ENCODE measurements at places on chromosomes 1 and 21.

DNA sequence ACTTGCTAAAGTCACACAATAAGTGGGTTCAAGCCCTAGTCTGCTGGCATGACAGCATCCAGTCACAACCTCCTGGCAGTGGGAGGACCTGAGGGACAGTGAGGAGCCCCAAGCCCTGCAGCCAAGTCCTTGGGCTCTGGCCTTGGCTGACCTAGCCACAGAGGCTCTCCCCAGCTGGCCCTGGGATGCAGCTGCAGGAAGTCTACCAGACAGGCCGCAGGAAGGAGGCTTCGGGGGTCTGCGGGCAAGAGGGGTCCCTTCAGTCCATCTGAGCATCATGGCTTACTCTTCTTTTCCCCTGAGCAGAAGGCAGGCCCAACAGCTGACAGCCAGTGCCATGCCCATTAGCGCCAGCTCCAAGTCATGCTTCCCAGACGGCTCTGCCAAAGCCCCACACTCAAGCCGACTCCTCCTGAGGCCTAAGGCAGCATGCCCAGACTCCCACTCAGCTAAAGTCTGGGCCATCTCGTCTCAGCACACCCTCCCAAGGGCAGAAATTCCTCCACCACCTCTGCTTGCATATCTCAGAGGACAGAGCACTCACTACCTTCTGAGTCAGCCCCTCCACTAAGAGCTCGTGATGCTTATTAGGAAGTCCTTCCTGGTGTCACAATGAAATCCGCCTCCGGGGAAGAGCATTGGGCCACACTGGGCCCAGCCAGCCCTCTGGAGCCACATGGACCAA is 20.1 kb downstream of the SLC1A7 start:
- no peak for DNase-seq

DNA sequence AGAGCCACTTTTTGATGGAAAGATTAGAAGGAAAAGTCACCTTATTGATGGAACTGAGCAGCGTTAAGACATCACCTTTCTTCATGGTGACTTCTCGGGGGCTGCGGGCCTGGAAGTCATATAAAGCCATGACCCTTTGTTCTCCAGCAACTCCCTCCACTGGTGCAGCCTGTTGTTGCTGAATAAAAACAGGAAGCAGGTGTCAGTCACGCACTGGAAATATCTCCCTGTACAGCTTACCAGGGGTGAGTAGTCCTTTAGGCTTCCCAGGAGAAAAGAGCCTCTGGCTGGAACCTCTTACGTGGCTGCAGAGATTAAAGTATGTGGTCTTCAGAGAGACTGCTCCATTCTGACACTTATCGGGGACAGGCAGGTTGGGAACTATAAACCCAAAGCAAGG is 31.9 kb downstream of the SPTA1 start:
- no peak for DNase-seq

DNA sequence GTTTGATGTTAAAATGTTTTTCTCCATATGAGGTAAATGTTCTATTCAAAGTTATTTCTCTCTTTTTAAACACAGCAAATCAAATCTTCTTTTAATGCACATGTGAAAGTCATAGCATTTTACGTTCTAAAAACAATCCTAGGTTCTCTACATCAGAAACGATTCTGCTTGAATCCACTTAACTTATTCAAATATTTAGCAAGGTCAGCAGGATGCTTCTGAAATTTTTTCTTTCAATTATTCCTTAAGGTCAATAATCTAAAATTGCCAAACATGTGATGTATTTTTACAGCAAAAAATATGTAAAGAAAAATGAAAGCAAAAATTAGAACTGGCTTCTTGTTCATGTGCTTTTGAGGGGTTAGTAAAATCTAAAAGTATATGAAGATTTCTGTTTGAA is 106.7 kb downstream of the TM2D1 start:
- DNase-seq: no peak

DNA sequence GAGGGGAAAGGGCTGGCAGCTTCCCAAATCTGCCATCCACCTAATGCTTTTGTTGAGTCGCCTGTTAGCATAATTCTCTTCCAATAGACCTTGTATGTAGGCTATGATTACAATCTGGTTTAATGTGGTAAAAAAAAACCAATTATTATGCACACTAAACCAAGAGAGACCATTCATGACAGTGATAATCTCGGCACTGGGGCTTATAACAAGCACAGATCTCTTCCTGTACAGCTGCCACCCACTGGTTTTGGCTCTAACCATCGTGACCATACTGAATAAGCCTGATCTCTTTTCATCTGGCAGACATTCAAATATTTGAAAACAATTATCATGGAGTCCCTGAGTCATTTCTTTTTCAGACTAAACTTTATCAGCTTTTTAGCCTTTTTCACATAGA is 12.0 kb upstream of the SYT14 start:
- no peak for DNase-seq

DNA sequence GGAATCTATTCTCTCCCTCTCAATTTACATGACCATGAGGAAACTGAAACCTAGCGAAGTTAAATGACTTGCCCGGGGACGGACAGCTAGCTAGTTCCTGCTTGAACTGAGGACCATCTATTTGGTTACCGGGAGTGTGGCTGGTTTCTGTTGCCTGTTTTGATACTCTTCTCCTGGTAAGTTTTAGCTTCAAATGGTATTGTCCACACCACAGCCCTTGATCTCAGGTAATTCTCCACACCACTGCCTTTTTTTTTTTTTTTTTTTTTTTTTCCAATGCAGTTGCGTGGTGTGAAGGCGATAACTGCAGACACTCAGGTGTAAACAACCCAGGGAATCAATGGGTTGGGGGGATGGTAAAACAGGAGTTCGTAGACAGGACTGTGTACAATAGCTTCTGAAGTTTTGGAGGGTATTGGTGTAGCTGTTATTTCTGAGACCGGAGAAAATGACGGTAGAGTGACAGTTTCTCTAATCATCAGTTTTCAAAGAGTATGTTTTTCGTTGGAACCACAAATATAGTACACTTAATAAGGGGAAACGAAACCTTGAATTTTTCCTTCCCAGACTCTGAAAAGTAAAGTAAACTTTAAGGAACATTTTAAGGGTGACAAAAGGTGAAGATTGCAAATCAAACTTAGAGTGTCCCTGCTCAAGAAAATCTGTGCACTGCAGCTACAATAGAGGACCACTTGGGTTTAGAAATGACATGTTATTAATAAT is 125.3 kb upstream of the CACYBP start:
- no peak for DNase-seq

DNA sequence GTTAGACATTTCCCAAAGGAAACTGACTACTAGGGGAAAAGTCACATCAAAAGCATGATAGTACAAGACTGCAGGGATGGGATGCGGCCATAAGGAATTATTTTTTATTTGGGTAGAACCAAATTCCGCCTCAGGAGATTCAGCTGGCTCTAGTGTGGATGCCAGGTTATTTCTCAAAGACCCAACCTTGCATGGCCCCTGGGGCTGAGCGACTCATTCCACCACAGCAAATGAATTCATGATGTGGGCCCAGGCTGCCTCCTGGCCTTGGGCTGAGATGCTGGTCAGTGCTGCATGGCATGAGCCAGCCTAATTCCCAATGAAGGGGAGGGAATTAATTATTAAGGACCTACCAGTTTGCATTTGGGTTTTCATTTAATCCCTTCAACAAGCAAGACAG is 11.8 kb downstream of the TMEM35B start:
- DNase-seq: no peak

- no peak for DNase-seq
Observed at GRCh38 chr1:173937062-173937461, 19.9 kb upstream of the SERPINC1 start.

GRCh38 chr1:225889743-225890142 is 797 bp upstream of the LEFTY1 start:
- DNase-seq: no peak

- DNase-seq: no peak
Observed at GRCh38 chr1:94535095-94535494, 6.5 kb downstream of the F3 start.

- DNase-seq: no peak
Observed at GRCh38 chr1:51661081-51661518, 44.2 kb downstream of the OSBPL9 start.

DNA sequence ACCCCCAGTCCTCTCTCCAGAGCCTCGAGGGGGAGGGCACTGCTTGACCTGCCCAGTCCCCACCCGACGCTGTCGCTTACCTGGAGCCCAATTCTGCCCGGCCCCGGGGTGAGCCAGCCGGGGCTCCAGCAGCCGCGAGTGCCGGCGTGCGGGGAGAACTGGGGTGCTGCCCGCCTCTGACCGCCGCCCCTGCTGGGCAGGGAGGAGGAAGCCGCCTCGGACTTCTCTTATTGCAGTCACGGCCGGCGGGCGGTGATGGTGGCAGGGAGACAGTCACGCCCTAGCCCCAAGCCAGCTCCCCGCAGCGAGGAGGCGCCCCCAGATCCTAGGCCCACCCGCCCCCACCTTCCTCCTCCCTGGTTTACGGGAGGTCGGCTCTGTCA is at the start of gene FGR:
TSS of gene FGR (minus strand) at position 201 of the 383 bp plus-strand sequence. CDS start 11,269 bp downstream, outside the sequence.
- no peak for DNase-seq

GRCh38 chr1:1343811-1344421 is 5.3 kb downstream of the DVL1 start:
- DNase-seq: no peak

DNA sequence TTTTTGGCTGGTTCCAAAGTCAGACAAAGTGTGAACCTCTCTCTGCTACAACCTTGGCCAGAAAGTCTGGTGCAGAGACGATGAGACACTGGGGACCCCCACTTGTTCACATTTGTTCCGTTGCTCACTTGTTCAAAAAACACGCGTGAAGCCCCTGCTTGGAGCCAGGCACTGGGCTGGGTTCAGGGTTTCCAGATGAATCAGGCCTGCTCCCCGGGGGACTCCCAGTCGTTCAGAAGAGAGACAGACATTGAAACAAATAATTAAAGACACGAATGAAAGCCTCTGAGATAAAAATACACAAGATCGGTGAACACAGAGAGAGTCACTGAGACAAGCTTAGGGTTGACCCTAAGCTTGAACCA is 101.5 kb upstream of the RUNX3 start:
- peak; percentile 39 for DNase-seq

GRCh38 chr1:239367196-239367810 is 19.1 kb upstream of the CHRM3 start:
- no peak for DNase-seq

GRCh38 chr1:231515748-231516147 is 12.7 kb upstream of the TSNAX start:
- DNase-seq: no peak

- DNase-seq: no peak
Observed at GRCh38 chr1:151936653-151937052, 27.3 kb upstream of the THEM4 start.

GRCh38 chr21:43640400-43640799 is 18.9 kb downstream of the HSF2BP start:
- no peak for DNase-seq

GRCh38 chr1:198699167-198700015 is 60.6 kb downstream of the PTPRC start:
- DNase-seq: peak; percentile 71

- no peak for DNase-seq
Observed at GRCh38 chr1:177289532-177289931, 118.8 kb downstream of the BRINP2 start.

GRCh38 chr1:95168761-95169351 is 51.7 kb downstream of the TLCD4 start:
- no peak for DNase-seq

GRCh38 chr1:175356727-175357126 is 164.2 kb upstream of the KIAA0040 start:
- no peak for DNase-seq

GRCh38 chr1:164559342-164560051 is 513 bp downstream of the PBX1 start:
- DNase-seq: no peak

DNA sequence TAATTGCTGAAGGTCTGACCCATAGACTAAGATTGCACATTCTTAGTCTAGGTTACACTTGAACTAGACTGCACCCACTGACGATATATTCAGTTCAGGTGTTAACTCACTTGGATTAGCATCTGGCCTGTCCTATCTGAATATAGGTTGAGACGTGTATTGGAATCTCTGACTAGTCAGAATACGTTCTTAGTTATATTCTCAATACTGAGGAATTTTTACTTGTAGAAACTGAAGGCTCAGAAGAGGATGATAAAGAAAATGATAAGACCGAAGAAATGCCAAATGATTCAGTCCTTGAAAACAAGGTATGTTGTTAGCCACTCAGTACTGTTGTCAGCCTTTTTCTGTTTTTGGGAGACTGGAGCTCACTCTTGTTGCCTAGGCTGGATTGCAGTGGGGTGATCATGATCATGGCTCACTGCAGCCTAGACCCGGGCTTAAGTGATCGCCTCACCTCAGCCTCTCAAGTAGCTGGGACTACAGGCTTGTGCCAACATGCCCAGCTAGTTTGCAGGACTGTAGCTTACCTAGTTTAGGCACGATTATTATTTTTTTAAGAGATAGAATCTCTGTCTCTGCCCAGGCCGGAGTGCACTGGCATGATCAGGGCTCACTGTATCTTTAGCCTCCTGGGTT is 10.8 kb downstream of the CCDC17 start:
- no peak for DNase-seq

- DNase-seq: no peak
Observed at GRCh38 chr1:53020588-53020987, 41.4 kb upstream of the PODN start.

- DNase-seq: no peak
Observed at GRCh38 chr1:205518661-205519540, 14.4 kb downstream of the CDK18 start.

GRCh38 chr1:3891329-3891865 is 8.7 kb downstream of the C1orf174 start:
- DNase-seq: no peak

GRCh38 chr1:186218654-186219352 is 156.2 kb downstream of the TPR start:
- DNase-seq: no peak

GRCh38 chr1:39076127-39076798 is 50.1 kb downstream of the NDUFS5 start:
- no peak for DNase-seq

- DNase-seq: no peak
Observed at GRCh38 chr1:1232208-1232795, at the start of gene B3GALT6. TSS of gene B3GALT6 (plus strand) at chr1:1232237. CDS start at chr1:1232279, 42 bp downstream.

GRCh38 chr1:180412583-180412982 is 89.8 kb downstream of the ACBD6 start:
- no peak for DNase-seq

DNA sequence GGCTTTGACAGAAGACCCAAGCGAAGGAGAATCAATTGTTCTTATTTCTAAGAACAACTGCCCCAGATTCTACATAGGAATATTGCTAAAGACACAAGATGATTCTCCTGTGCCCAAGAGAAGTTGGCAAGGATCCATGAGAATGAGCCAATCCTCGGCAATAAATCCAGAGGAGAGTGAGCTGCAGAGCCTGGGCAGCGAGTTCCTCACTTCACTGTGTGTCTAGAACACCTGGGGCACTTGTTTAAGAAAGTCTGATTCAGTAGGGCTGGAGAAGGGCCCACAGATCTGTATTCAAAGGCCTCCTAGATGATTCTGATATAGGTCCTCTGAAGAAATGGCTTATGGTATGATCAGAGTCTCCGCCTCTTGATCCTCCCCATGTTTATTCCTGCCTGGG is 31.8 kb downstream of the GADD45A start:
- DNase-seq: no peak

DNA sequence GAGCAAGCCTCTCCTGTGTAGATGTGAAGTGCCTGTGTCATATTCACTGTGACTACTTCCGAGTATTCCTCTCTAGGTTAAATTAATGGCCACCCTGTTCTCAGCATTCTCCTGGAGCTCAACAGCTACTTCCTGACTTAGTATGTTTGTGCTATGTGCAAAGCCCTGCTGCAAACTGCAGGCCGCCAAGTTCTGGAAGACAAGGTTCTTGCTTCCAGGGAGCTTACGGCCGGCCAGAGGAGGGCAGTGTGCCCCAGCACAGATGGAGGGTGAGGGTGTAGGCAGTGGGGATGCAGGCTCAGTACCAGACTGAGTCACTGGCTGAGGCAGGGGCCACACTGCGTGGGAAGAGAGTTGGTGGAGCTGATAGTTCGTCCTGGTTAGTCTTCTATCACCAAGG is 43.2 kb downstream of the ELK4 start:
- DNase-seq: no peak
